ENCODE measurements at places on chromosomes 2 and 18.

DNA sequence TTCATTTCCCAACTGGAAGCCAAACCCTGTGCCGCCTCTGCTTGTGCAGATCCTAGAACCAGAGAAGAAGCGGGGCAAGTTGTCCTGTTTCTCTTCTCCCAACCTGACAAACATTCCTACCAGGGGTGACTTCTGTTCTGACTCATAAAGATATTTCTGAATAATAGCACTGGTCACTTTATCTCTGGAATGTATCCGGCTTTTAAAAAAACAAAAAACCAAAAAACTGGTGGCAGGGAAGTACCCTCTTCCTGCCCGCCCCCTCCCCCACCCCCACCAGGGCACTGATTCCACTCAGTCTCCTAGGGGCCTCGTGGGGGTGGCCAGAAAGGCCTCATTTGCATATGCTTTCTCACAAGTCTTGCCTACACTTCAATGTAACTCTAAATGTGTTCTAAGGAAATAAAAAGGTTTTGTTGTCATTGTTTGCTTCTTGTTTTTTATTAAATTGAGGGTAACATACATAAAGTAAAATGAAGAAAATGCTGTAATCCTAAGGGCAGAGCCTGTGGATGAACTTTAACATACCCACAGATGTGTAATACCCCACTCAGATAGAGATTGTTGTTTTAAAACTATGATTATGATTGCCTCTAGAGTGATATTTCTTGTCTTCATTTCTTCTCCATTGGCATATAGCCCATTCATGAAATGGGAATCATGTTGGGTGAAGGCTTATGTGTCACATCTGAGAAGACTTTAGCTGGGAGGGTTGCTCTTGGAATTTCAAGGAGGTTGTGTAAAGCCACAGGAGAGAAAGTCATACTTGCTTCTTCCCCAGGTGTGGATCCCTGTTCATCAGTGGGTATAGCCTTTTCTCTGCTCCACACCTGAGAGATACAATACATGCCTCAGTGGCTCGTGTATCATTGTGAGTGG is 5.3 kb upstream of the FOSL2 start:
- DNase-seq, result peak; percentile 67

DNA sequence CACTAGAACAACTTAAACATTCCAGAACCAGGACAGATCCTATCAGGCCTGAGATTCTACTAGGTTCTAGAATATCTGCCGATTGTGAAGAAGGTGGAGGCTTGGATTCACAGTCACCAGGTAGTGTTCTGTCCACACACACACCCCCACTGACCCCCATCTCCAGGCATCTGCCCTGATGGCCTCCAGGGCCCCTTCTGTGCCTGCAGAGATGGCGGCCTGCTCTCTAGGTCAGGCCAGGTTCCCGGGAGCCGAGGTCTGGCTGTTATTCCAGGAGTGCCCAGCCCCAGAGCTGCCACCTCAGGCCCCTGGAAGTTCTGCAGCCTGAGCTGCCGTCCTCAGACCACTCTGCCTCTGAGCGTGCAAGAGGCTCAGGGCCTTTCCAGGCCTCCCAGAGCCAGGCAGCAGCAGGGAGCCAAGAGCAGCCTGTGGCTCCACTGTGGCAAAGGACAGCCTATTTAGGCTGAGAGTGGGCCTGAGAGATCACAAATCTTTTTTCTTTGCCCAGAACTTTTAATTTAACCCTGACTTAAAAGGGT is 96.2 kb upstream of the ASAP2 start:
- no peak for DNase-seq

DNA sequence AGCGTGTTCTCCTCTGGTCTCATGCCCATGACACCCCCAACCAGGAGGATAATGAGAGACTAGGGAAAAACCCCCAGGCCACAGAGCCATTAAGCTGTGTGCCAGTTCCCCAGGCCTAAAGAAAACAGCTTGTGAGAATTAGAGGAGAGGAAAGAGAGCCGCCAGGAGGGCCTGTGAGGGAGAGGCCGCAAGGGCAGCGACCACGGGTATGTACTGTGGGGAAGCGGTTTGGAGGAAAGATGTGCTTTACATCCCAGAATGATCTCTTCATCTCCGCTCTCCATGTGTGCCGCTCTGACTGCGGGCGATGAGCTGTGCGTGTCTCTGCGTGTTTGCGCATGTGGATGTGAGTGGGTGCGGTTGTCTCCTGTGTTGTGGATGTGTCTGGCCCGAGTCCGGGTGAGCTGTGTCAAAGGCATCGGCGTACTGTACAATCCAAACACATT is 82.9 kb downstream of the DYSF start:
- DNase-seq, result no peak

DNA sequence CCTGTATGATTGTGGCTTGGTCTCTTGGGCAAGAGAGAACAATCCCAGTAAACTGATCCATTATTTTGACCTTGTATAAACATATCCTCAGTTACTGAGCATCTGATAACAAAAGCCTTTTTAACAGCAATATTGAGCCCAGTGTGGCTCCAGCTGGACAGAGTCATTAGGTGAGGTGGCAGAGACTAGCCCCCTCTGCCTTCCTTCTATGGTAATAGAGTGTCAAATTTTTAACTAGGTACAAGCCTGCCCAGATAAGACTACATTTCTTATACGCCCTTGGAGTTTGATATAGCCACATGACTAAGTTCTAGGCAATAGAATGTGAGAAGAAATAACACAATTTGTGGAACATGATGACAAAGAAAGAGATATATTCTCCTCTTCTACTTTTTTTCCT is 56.2 kb downstream of the HNMT start:
- DNase-seq, result no peak

DNA sequence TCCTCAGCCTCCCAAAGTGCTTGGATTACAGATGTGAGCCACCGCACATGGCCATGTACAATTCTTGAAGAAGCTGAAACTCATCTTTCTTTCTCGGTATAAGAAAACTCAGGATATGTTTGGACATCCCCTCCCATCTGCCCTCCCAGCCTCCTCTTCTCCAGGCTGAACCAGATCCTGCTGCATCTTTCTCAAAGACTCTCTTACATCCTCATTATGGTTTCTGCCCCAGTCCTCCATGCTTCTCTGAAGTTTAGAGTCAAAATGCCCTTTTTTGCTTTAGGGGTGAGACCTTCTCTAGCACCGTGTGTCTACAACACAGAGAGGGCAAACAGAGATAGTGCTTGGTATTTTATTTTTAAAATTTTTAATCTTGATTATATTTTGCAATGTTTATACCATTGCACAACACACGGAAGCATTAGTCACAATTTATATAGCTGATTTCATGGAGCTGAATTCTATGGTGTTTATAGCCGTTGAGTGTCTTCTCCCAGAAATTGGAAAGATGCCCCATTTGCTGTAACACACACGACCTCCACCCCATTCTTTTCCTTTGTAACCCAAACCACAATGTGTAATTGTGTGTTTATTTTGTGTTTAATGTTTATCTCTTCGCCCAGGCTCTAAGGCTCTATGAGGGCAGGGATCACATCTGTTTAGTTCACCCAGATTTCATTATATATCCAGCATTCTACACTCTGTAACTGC is 206.0 kb upstream of the TNP1 start:
- peak; percentile 89 for DNase-seq

GRCh38 chr2:46674488-46674887 is 195.1 kb downstream of the TMEM247 start:
- DNase-seq, result no peak

Measured in astrocyte (in vitro differentiated cells and primary cell).